Right lung (tissue), 10 donors: ENCODE measurements at places on chromosomes 7 and 10. TPM values are rescaled to one million over a fixed set of nuclear protein-coding genes. Genes with fewer than 3 reads are reported as not detected.

Gene KCNH2
- 4.5 TPM for polyA plus RNA-seq

Gene NUTM2A
- polyA plus RNA-seq = 5.1 TPM

Gene TCAF2
- polyA plus RNA-seq = 3.0 TPM

Gene CALHM1
- 0.06 TPM for polyA plus RNA-seq
